ENCODE measurements at places on chromosomes 5 and 9.

DNA sequence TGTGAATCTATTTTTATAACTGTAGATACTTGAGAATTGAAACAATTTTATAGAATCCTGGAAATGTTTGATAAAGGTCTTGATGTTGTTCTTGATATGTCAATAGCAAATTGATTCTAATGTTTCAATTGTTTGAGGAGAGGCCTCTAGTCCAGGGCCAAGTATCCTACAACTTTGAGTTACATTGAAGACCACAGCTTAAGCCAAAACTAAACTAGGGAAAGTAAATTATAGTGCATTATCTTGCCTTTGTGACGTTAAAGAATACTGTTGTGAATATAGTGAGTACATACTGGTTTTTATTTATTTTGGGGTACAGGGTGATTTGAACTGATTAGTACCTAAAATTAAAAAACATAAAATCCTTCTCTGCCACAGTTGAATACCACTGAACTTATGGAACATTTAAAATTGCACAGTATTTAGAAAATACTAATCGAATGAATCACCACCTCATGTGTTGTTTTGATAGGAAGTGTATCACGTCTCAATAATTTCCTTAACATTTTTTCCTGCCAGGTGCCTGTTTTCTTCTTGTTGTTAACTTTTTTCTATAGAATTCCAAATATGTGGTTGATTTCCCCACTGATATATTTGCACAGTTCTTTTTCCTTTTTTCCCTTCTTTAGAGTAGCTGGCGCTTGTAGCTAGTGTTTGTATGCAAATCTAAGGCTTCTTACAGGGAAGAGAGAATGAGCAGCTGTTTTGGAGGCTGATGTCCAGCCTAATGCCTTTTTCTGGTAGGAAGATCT lies 12.5 kb downstream of the ARHGEF28 start:
- DNase-seq, result peak; percentile 83

DNA sequence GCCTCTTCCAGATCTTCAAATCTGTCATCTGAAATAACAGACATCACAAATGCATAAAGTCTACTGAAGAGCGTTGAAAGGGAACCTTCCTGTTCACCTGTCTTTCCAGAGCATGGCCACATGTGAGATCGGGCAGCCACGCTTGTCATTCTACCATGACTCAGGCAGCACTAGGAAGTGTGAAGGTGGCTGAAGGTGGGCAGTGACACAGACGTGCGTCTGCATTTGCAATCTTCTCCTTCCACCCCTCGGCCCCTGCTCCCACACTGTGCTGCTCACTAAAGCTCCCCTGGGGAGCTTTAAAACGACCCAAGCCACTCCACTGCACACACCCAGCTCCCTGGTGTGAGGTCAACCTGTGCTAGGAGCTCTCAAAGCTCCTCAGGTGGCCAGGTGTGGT lies 2.5 kb downstream of the ENTR1 start:
- DNase-seq, result no peak

DNA sequence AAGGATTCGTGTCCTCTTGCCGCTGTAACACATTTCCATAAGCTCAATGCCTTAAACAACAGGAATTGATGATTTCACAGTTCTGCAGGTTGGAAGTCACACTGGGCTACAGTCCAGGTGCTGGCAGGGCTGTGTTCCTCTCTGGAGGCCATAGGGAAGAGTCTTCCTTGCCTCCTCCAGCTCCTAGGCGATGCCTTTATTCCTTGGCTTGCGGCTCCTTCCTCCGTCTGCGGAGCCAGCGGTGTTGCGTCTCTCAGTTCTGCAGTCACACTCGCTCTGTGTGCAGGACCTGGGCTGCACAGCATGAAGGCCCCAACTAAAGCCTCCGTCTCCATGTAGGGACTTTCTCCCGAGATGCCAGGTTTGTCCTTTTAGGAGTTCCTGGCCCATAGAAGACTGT lies 70.0 kb downstream of the IL6ST start:
- DNase-seq, result no peak

GRCh38 chr9:129704807-129705206 lies 39.4 kb downstream of the PRRX2 start:
- peak; percentile 37 for DNase-seq

GRCh38 chr5:169946743-169947295 lies 33.5 kb downstream of the INSYN2B start:
- DNase-seq, result peak; percentile 48

DNA sequence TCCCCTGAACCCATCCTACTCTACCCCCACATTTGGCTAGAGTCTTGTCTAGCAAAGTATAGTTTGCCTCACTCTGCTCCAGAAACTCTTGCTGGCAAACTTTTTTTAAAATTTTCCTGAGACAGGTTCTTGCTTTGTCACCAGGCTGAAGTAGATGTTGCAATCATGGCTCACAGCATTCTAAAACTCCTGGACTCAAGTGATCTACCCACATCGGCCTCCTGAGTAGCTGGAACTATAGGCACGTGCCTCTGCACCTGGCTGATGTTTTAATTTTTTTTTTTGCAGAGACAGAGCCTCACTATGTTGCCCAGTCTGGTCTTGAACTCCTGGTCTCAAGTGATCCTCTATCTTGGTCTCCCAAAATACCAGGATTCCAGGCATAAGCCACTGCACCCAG lies 175.8 kb upstream of the FBXL17 start:
- DNase-seq, result no peak

GRCh38 chr5:151151263-151151660 lies 6.3 kb downstream of the ANXA6 start:
- no peak for DNase-seq

DNA sequence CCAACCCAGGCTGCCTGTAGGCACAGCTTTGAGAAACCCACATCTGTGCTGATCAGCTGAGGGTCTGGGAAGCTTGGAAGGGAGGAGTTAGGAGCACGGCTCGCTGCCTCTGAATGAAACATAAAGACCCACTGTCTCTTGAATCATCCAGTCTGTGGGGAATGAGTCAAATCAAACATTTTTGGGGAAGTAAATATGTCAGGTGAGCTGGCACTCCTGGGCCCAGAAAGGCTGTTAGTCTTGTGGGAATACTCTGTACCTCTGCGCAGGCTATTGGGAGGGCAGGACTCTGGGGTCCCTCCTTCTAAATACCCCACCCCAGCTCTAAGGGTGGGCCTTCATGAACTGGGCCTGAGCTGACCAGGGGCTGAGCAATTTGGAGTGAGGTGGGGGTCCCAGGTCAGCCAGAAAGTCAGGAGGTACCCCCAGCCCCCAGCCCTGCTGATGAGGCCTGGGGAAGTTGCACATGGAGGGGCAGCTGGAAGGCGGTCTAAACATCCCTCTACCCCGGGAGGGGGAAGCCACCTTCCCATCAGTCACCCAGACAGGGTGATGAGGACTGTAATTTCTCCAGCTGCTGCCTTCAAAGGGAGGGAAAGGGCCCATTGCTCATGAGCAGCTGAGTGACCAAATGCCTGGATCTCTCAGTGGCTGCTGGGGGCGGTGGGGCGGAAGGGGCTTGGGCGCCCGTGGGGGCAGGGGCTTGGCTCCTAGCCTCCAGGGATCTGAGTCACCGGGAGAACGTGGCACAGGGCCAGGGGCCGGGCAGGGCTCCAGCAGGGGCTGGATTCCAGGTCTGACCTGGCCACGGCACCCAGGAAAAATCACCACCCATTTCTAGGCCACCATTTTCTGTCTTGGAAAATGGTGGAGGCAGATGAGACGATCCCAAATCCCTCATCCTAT lies 10.8 kb downstream of the FIBCD1 start:
- DNase-seq, result peak; percentile 77

Data from fibroblast of skin of right biceps (primary cell).